ENCODE measurements at places on chromosomes 6 and 20. TPM values are rescaled to one million over a fixed set of nuclear protein-coding genes. Genes with fewer than 3 reads are reported as not detected.

The PGC gene
- total RNA-seq, result not detected

The ARHGAP40 gene
- 0.68 TPM for total RNA-seq

The CLPSL1 gene
- not detected for total RNA-seq

The SLCO4A1 gene
- 4.8 TPM for total RNA-seq

The TGM2 gene
- 0.68 TPM for total RNA-seq

The NKX2-4 gene
- not detected for total RNA-seq

The MRAP2 gene
- under 0.01 TPM for total RNA-seq

Measured in nasal cavity respiratory epithelium epithelial cell of viscerocranial mucosa (primary cell).